ENCODE measurements at places on chromosomes 12 and 14.

DNA sequence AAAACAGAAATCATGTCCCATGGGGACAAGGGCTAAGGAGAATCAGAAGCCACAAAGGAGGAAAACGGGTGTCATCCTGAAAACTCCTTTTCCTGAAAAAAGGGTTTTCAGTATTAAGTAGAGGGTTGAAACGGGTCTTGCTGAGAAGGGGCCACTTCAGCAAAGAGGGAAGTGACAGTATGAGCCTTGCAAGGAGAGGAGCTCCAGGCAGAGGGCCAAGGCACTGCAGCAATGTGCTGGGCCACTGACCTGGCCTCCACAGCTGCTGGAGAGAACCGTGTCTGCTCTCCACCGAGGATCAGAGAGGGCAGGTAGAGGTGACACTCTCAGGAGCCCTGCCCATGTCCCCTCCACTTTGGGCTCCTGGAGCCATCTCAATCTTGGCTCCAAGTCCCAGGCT, 103.3 kb downstream of the NCOR2 start:
- DNase-seq = no peak

- no peak for DNase-seq
These were observed 150.9 kb upstream of the SLC38A2 start for GRCh38 chr12:46523446-46523845.

DNA sequence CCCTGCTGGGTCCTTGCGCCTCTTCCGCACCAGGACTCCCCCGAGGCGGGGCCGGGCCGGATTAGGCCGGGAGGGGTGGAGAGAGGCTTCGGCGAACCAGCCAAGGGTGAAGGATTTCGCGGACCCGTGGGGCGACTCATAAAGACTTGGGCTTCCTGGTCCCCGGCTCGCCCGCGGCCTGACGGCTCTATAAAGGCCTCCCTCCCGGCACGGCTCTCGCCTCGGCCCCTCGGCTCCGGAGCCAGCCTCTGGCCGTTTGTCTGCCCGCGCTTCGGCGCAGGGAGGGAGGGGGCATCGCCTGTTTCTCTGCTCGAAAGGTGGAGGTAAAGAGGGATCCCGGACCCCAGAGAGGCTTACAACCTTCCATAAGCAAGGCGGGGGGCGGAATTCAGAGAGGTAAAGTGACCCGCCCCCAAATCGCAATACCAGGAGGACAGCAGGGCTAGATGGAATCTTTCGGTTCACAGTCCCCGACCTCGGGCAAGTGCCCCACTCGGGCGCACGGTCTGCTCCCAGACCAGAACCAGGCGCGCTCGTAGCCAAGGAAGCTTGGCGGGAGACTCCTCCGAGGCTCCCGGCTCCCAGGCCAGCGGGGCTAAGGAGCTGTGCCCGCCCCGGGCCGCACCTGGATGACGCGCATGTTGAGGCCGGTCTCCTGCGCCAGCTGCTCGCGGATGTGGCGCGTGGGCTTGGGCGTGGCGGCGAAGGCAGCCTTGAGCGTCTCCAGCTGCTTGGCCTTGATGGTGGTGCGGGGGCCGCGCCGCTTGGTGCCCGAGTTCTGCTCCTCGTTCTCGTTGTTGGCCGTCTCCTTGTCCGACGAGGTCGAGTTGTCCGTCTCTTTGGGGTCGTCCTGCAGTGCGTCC, 3.9 kb downstream of the LHX5 start:
- no peak for DNase-seq

- no peak for DNase-seq
These were observed 103.6 kb upstream of the LRIG3 start for GRCh38 chr12:59023861-59024424.

GRCh38 chr12:27913999-27914614, 58.4 kb downstream of the PTHLH start:
- DNase-seq = no peak

DNA sequence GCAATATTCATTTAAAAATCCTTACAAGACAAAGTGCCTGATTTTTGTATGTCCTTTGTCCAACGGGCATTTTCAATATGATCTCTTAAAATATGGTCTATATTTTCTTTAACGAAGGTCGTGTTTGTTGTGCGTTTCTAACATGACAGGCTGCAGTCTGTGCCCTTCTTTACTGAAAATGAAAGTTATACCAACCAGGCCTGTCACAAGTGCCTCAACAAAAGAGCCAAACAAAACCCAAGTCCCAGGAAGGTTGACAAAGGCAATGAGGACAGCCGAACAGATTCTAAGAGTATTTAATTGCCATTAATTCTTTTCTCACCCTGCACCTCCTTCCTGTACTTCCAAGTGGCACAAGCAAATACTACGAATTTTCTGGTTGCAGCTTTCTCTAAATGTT, 13.9 kb downstream of the PAX9 start:
- DNase-seq = no peak

GRCh38 chr12:118734266-118734665, 247.1 kb upstream of the SRRM4 start:
- DNase-seq = no peak

- peak; percentile 80 for DNase-seq
These were observed at the start of gene C1QL4 for GRCh38 chr12:49336645-49337584. C1QL4 (minus strand) TSS chr12:49337188; CDS start chr12:49336477, 711 bp downstream.

DNA sequence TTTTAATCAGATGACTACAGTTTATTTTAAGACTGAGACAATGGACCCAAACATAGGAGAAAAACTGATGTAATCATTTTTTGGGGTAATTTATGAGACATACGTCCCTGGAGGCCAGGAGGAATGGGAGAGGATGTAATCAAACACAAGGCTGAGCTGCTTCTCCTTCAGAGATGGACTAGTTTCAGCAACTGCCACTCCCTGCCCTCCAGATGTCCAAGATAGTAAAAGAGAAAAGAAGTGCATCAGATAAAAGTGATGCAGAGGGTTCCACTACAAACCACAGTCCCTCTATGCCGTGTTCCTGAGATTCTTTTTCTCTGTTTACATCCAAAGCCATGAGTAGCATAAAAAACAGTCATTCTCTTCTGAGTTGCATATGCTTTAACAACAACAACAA, 101.1 kb downstream of the DACT1 start:
- no peak for DNase-seq

DNA sequence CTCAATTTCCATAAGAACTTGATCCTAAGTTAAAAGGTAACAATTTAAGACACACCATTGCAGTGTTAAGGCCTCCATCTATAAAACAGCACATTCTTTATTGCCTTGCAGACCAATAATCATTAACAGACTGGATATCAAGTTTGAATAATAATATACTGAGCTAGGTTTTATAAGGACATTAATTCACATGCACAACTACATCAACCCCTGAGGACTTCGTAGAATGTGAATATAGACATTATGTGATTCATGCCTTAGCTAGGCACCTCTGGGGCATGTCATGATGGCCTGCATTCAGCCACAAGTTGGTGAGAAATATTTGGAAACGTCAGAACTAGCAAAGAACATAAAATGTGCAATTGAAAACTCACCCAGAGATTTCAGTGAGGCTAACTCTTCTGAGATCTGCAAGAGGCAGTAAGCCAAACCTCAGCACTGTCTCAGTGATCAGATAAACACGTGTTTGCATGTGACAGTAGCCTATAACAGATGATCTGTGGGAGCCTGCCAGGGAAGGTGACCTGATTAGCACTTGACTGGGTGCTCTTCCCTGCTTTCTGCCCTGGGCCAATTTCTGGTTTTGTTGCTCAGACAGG, 492.2 kb downstream of the FLRT2 start:
- DNase-seq = no peak

GRCh38 chr14:50452296-50452695, 55.6 kb upstream of the CDKL1 start:
- DNase-seq = no peak

DNA sequence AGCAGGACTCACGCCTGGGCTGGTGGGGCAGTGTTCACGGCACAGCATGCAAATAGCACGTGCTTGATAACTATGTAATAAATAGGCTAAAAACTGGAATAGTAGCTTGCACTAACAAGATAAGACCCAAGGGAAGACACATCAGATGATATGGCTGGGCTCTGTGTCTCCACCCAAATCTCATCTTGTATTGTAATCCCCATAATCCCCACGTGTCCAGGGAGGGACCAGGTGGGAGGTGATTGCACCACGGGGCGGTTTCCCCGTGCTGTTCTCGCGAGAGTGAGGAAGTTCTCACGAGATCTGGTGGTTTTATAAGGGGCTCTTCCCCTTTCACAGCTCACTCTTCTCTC, 46.9 kb downstream of the RIMBP2 start:
- no peak for DNase-seq

GRCh38 chr12:16094437-16094836, 183.0 kb downstream of the SLC15A5 start:
- no peak for DNase-seq

DNA sequence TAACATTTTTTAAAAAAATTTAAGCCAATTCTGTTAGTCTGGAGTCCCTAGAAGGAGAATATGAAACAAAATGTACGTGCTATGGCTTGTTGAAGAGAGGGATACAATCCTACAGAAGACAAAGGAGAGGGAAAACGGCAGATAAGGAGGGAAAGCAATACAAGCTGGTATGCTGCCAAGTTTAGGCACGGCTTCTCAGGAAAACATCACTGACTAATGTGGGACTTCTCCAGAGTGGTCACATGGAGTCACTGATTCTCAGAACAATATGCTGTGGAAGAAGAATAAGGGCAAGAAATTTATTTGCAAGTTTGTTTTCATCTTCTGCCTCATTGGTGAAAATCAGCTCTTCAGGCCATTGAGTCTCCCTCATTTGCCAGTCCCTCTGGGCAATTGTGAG, 22.9 kb upstream of the NR1H4 start:
- DNase-seq = no peak

GRCh38 chr12:40586823-40587222, 105.4 kb upstream of the CNTN1 start:
- DNase-seq = no peak

DNA sequence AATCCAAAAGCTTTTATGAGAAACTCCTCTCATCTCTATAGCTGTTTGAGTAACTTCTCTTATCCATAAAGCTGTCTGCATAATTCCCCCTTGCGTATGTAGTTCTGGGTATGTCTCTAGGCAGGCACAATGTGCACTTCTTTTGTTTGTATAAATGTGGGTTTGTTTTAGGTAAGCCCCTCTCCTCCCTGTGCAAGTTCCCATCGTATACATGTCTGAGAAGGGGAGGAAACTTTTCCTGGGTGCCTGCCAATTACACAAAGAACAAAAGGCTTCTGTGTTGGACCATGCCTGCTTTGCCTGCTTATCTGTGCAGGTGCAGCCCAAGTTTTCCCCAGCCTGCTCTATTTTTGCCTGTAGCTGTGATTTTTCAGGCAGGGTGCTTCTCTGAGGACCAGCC, 96.7 kb downstream of the CCER1 start:
- DNase-seq = no peak

DNA sequence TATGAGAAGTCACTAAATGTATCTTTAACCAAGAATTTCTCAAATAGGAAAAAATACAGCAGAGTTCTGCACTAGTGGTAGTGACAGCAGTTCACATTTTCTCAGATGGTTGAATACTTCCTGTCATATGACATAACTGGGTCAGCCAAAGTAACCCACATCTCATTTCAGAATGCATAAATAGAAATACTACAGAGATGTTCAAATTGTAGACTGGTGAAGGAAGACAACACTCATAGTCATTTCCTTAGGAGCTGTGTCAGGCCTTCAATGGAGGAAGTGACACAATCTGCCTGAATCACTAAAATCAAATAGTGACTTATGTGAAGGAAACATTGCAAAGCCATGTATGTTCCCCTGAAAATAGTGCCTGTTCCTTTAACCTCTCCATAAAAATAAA, 32.4 kb downstream of the FERMT2 start:
- DNase-seq = peak; percentile 81

DNA sequence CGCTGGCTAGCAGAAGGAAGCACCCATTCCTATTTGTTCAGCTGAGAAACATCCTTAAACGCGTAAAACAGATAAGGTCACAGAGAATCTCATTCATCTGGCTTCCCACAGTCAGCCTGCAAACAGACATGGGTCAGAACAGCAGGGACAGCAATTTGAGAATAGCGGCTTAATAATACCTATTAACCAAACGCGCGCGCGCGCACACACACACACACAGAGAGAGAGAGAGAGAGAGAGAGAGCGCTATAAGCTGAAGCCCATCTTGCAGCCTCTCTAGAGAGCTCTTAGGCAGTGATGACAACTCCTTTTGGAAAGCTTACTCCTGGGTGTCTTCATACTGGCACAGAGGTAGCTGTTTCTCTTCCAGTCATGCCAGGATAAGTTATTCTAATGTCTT, 26.4 kb downstream of the TMEM132D start:
- no peak for DNase-seq

GRCh38 chr12:49304161-49304560, 9.2 kb downstream of the PRPH start:
- no peak for DNase-seq

DNA sequence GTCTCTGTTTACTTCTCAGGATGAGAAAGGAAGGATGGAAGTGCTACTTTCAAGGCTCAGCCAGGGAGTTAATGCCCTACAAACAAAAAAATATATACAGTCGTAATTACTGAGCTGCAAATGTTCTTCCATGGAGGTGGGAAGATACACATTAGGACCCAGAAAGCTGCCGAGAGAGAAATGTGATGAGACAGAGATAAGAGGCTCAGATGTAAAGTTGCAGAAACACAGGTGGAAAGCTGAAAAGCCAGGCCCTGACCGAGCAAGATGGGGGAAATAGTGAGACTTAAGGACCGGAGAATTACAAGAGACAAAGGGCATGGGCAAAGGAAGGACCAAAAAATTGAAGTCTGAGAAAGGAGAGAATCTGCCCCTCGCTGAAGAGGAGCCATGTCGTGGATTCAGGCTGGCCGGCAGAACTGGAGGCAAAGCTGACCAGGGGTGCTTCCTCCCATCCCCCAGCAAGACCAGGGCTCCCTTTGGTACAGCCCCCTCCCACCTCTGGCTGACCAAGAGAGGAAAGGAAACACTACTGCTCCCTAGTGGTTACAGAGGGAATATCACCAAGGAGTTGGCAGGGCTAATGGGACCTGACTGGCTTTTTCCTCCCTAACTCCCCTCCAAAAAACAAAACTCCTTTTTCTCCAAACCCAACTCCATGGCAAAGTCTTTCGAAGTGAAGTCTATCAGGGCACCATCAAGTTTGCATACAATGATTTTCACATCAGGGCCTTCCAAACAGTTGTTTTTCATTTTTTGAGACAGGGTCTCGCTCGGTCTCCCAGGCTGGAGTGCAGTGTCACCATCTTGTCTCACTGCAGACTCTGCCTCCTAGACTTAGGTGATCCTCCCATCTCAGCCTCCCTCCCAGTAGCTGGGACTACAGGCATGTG, 12.1 kb downstream of the ZFHX2 start:
- DNase-seq = peak; percentile 32

DNA sequence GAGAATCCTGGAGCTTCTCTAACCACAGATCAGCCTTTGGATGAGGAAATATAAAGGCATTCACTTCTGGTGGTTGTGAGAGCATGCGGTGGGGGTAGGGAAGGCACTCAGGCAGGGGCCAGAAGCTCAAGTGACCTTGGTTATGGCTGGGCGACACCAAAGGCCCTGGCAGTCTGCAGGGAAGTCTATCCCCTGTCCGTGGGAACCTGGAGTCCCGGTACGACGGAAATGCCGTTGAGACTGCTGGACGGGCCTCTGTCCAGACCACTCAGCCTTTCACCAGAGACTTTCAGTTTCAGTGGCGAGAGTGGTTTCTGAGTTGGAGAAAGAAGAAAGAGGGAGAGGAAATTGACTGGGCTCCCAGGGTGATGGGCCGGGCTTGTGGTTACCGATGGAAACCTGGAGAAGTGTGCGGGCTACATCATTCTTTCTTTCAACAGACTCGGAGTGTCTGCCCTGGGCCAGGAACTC, 20.9 kb downstream of the ISCA2 start:
- DNase-seq = no peak

GRCh38 chr12:99253068-99253467, 394.5 kb upstream of the GARIN6 start:
- DNase-seq = no peak

GRCh38 chr12:30019366-30020140, 235.8 kb upstream of the TMTC1 start:
- no peak for DNase-seq

- DNase-seq = peak; percentile 47
These were observed 301.1 kb downstream of the DUSP6 start for GRCh38 chr12:89051065-89051677.

All from central memory CD4-positive, alpha-beta T cell (primary cell).